Naive thymus-derived CD8-positive, alpha-beta T cell (primary cell): ENCODE measurements at places on chromosomes 5 and 9. TPM values are rescaled to one million over a fixed set of nuclear protein-coding genes. Genes with fewer than 3 reads are reported as not detected.

Gene EFNA5
- total RNA-seq = not detected

Gene CENPP
- 4.4 TPM for total RNA-seq

Gene ANAPC2
- total RNA-seq = 146 TPM

Gene IFT74
- total RNA-seq = 10.9 TPM

GRCh38 chr5:133297293-133297692, 245.5 kb downstream of the HSPA4 start:
- DNase-seq = no peak

DNA sequence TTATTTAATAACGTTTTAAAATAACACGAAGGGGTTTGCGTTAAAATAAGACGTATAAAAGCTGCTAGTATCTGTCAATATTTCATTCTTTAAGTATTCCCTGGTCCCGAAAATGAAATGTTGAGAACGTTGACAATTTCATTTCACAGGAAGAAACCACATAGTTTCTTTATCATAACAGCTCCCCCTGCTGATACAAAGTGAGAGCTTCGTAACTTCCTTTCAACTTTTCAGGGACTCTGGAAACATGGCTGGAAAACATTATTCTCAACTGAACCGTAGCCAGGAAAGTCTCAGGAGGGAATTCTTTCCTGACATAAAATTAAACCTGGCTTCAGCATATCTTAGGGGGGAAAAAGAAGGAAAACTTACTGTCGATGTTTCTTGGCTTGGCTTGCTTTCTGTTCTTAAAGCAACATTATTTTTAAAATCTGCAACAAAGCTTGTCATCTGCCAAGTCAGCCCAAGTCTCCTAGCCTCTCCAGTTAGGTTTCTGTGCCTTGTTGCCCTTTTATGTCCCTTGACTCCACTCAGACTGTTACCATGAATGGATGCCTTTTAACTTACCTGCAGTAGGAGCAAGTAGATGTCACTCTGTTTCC, 122.9 kb upstream of the DAB2 start:
- no peak for DNase-seq

GRCh38 chr9:30732060-30732459, 1652.4 kb upstream of the ACO1 start:
- no peak for DNase-seq

GRCh38 chr9:114482593-114482992, 22.7 kb downstream of the WHRN start:
- no peak for DNase-seq

DNA sequence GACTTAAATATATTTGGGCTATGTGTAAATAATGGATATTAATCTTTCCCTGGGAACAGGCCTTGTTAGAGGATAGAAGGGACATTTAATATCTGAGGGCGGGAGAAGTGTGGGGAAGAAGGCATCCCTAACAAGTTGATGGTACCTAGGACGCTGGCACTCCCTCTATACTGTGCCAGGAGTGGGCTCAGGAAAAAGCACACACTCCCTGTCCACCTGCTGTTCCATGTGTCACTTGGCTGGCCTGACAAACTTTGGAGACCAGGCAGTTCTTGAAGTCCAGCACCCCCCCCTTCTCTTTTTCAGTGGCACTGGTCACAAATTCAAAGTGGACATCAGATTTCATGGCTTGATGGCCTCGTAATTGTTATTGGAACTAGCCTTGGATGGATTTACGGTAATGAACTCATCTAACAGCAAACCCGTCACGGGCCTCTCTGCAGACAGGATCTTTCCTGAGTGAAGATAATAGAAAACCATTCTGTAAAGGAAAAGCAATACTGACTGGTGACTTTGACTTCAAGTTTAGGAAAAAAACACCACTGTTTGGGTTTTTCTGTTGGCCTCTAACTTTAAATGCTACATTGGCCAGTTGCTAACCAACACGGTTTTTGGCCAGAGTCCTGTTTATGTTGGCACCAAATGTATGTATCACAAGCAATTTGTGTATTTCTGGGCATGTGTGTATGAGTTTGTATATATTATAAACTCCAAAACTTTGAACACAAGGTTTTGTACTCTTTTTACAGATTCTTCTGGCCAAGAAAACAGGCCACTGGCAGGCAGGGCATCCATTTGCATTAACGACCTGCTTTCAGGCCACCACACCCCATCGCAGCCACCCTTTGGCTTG, 552.6 kb downstream of the CCDC171 start:
- DNase-seq = no peak

DNA sequence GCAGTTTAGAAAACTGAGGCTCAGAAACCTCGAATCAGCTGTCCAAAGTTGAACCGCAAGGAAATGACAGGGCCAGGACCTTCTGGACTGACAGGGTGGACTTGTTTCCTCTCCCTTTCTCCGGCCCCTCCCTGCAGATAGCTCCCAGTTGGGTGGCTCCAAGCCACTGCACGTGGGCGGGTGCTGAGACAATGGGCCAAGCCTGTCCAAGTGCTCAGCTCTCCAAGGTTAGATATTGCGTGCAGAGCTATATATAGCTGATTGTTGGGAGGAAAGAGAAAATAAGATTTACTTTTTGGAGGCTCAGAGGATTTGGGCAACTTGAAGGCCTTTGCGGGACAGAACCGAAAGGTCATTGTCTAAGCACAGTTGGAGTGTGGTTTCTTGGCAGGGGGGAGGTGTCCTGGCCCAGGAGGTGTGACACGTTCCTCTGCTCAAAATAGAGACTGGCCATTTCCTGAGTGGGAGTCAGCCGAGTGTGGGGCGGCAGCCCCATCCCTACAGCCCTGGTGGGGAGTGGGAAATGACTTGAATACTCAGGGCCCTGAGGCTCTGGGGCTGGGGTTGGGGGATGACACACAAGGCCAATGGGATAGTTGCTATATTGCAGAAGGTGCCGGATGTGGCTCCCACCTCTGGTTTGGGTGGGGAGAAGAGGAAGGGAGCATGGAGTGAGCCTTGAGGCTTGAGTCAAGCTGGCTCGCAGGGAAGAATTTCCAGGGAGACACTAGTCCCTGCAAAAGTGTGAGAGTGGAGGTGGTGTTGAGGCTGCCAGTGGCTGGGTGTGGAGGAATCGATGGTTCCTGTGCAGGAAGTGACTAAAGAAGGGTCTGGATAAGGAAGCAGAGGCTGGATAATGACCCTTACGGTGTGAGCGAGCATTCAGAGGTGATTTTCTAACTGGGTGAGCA, 44.4 kb upstream of the SMAD5 start:
- DNase-seq = no peak

GRCh38 chr5:113804943-113805342, 291.4 kb downstream of the YTHDC2 start:
- DNase-seq = no peak
